ENCODE measurements at places on chromosomes 5 and 9. TPM values are rescaled to one million over a fixed set of nuclear protein-coding genes. Genes with fewer than 3 reads are reported as not detected.

DNA sequence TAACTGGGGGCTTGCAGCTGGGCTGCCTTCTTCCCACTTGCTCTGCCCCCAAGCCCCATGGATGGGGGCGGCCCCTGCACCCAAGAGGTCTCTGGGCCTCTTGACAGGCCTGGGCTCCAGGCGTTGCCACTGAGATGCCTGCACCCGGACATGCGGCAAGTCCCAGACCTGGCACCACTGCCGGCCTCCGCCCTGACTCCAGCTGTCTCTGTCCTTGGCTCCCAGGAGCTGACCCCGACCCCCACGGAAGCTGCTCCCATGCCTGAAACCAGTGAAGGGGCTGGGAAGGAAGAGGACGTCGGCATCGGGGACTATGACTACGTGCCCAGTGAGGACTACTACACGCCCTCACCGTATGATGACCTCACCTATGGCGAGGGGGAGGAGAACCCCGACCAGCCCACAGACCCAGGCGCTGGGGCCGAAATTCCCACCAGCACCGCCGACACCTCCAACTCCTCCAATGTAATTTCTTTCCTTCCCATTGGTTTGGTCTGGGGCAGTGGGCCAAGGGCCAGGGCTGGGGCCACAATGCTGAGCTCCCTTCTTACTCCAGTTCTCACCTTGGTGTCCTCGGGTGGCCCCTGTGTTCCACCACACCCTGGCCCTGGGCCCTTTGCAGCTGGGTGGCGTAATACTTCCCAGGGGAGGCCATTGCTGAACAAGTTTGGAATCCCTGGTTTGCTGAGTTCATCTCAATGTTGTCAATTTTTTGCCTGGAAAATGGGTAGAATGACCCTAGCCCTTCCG lies 88.6 kb downstream of the COL5A1 start:
- no peak overlapping the region for H3K4me3 ChIP-seq
- peak overlapping the region; percentile 51 for H3K27ac ChIP-seq
- no peaks in the 10 kb centered on the region for H3K27me3 ChIP-seq
- DNase-seq: peak; percentile 65

GRCh38 chr5:148381906-148382305 lies 1.9 kb upstream of the FBXO38 start:
- DNase-seq: no peak
- H3K36me3 ChIP-seq: no peaks in the 10 kb centered on the region
- H3K27me3 ChIP-seq: no peaks in the 10 kb centered on the region

- H3K27ac ChIP-seq: no peak overlapping the region
- no peaks in the 10 kb centered on the region for H3K27me3 ChIP-seq
- H3K36me3 ChIP-seq: no peaks in the 10 kb centered on the region
- no peaks in the 10 kb centered on the region for H3K4me1 ChIP-seq
- H3K4me3 ChIP-seq: no peak overlapping the region
- no peak for DNase-seq
These were observed 264.3 kb upstream of the MVB12B start for GRCh38 chr9:126062158-126062886.

DNA sequence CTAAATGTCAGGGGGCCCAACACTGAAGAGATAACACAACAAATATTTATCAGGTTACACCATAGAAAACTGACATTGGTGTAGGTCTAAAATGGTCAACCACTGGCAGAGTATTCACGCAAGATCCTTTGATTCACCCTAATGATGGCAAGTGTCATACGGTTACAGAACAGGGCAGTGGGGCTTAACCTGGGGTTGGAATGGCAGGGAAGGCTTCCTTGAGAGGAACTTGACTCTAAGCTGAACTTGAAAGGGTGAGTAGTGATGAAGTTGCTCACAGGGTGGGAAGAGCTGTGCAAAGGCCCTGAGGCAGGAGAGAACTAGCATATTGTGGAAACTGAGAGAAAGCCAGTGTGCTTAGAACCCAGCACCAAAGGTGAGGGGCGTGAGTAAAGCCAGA lies 97.1 kb upstream of the MVB12B start:
- H3K27ac ChIP-seq: no peak overlapping the region
- no peaks in the 10 kb centered on the region for H3K4me1 ChIP-seq
- DNase-seq: no peak
- H3K27me3 ChIP-seq: no peaks in the 10 kb centered on the region

The SUSD3 gene
- 52.7 TPM for total RNA-seq

The RGS7BP gene
- 2.3 TPM for total RNA-seq
